ENCODE measurements at places on chromosomes 5 and 9. TPM values are rescaled to one million over a fixed set of nuclear protein-coding genes. Genes with fewer than 3 reads are reported as not detected.

GRCh38 chr5:128681764-128682592 is 143.9 kb upstream of the FBN2 start:
- H3K36me3 ChIP-seq, result no peaks in the 10 kb centered on the region
- no peaks in the 10 kb centered on the region for H3K27me3 ChIP-seq
- H3K4me3 ChIP-seq, result no peak overlapping the region
- no peaks in the 10 kb centered on the region for H3K4me1 ChIP-seq
- H3K27ac ChIP-seq, result no peak overlapping the region

- H3K4me1 ChIP-seq, result no peaks in the 10 kb centered on the region
- H3K27me3 ChIP-seq, result no peaks in the 10 kb centered on the region
- no peak overlapping the region for H3K27ac ChIP-seq
These were observed 220.0 kb upstream of the NR4A3 start for GRCh38 chr9:99601571-99602111.

GRCh38 chr9:128251732-128252100 is 24.1 kb downstream of the GOLGA2 start:
- no peak overlapping the region for H3K4me3 ChIP-seq
- no peak for DNase-seq
- H3K36me3 ChIP-seq, result no peaks in the 10 kb centered on the region
- no peak overlapping the region for H3K27ac ChIP-seq

DNA sequence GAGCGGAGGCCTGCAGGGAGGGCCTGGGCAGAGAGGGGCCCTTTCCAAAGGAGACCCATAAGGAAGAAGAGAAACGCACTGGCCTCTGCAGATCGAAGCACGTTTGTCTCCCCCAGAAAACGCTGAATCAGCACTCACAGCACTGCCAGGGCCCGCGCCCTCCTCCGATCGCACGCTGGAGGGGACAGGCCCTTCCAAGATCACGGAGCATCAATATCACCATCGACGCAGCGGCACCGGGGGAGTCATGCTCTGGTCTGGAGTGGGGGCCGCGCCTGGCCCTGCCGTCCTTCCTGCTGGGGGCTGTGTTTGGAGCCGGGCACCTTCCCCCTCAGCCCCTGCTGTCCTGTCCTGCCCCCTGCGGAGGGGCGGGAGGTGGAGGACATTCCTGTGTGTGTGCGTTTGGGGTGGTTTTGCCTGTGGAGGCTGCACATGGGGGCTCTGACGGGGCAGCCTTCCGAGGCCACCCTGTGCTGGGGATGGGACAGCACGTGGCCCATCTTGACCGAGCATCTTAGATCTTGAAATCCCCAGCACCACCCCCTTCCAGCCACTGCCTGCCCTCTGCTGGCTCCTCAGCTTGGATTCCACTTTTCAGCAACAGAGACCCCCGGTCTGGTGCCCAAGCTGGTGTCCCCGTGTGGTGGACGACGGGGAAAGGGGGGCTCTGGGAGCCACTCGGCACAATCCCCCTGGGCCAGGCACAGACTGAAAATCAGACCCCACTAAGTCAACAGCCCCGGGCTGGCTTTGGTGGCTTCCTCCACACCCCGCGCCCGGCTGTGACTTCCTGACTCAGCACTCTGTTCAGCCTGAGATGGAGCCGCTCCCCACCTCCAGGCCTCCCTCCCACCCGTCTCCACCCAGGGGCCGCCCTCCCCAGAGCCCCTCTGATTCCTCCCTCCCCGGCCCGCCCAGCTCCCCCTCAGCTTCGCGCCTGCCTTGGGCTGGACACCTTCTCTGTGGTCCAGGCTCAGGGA is 8.3 kb downstream of the TMEM250 start:
- H3K27ac ChIP-seq, result peak overlapping the region; percentile 61
- H3K27me3 ChIP-seq, result no peaks in the 10 kb centered on the region
- no peaks in the 10 kb centered on the region for H3K36me3 ChIP-seq
- no peak for DNase-seq
- H3K4me3 ChIP-seq, result peak overlapping the region; percentile 63
- peaks cover 93% of the 10 kb centered on the region for H3K4me1 ChIP-seq

TAS2R1 gene
- total RNA-seq, result not detected

LSM11 gene
- 7.9 TPM for total RNA-seq

MUSK gene
- total RNA-seq, result not detected
